ENCODE measurements at places on chromosomes 13 and 19.
A peak's percentile ranks its signal among the peaks of the same experiment; 100 is the strongest.

GRCh38 chr19:47406711-47407416 is 12.5 kb downstream of the MEIS3 start:
- DNase-seq, result no peak

GRCh38 chr19:291006-291521 is at the start of gene PLPP2:
TSS of gene PLPP2 (minus strand) at chr19:291403. CDS start at chr19:291336, 67 bp downstream.
- no peak for DNase-seq

DNA sequence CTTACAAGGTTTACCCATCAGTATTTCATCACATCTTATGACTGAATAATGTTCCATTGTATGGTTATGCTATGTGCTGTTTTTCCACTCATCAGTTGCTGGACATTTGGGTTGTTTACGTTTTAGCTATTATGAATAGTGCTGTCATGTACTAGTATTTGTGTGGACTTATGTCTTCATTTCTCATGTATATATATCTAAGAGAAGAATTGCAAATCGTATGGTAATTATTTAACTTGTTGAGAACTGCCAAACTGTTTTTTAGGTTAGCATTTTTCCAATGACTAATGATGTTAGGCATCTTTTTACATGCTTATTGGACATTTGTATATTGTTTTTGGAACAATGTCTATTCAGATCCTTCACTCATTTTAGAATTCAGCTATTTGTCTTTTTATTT is 368.3 kb downstream of the LMO7 start:
- DNase-seq, result no peak

DNA sequence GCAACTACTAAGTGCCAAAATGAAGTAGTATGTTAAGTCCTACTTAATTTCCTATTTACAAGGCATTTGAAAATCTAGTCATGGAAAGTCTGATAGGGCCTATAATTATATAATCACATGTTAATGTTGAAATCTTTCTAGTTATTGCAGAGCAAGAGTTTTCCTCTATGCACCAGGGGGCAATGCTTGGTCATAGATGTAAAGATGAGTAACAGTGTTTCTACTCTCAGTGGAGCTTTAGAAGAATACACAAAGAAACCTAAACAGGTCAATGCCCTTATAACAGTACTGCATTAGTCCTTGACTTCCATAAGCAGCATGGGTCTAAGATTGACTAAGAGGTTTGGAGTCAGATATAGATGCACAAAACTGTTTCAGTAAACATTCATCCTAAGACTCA is 218.7 kb downstream of the KCTD12 start:
- peak; percentile 2 for DNase-seq

- DNase-seq, result no peak
Measured at GRCh38 chr19:12521996-12522395, 29.3 kb downstream of the ZNF564 start.

DNA sequence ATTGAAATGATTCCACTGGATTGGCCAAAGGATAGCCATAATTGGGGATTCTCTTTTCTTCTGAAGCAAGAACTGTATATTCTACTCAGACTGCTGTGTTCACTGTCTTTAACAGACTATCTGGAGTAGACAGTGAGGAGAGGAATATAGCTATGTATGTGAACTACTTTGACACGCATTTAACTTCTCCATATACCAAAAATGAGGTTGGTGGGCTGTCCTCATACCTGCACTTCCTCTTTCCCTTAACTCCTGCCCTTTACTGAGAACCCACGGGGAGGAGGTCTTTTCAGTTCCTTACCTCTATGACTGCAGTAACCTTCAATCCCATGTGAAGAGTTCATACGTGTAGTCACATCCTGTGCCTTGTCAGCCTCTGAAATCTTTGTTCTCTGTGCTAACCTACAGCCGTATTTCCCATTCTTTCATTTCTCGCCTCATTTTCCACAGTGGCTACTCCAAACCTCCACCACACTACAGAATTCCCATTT is 305.8 kb downstream of the MTUS2 start:
- peak; percentile 34 for DNase-seq

DNA sequence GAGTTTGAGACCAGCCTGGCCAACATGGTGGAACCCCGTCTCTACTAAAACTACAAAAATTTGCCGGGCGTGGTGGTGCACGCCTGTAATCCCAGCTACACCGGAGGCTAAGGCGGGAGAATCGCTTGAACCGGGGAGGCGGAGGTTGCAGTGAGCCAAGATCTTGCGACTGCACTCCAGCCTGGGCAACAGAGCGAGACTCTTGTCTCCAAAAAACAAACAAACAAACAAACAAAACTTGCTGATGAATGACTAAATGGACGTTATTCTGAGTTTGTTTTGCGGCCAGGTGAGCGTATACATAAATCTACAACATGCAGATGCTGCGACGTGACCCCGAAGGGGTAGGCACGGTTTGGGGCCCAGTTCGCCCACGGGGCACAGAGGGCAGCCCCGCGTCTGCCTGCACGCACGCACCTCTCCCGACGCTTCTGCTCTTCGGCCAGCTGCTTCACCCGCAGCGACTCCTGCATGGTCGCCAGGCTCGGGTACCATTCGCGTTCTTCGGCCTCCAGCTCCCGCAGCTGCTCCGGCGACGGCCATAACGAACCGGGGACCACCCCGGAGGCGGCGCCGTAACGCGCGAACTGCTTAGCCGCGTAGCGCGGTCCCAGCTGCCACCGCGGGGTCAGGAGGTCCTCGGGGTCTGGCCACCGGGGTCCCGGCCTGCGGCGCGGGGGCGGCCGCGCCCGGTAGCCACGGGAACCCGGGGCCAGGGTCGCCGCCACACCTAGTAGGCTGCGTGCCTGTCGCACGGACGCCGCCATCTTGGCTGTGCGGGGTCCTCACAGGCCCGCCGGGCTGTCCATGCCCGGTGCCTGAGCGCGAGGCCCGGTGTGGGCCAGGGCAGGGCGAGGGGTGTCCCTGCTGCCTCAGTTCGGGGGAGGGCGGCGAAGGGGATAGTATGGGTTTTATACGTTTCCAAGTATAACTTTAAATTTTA is at the start of gene GADD45GIP1:
TSS of gene GADD45GIP1 (minus strand) at position 778 of the 943 bp plus-strand sequence. CDS start at position 767, 11 bp downstream.
- DNase-seq, result peak; percentile 83

DNA sequence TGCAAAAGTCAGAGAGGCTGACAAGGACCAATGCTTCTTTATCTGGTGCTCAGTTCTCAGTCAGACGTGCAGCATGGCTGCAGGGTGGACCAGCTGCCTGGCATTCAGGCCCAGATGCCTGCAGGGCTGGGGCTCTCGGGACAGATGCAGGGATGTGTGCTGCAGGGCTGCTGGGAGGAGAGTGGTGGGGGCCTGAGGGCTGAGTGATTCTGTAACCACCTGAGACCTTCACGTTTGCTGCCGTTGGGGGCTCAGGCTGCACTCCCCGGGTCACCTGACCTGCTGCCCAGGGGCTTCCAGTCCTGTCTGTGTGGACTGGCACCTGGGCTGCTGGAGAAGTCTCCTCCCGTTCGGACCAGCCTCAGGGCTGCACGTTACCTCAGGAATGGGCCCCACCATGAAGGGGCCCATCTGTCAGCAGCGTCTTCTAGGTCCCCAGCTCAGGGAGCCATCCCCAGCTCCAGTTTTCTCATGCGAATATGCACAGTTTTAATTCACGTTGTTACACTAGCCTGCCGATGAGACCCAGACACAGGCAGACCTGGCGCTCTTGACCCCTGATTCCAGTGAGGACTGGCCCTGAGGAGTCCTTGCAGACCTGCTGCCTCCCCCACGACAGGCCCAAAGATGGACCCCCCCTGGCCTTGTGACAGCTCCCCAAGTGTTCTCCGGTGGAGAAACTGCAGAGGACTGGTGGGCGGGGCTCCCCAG is 16.9 kb downstream of the KCTD15 start:
- DNase-seq, result no peak

GRCh38 chr19:19056636-19057275 is 7.0 kb upstream of the SLC25A42 start:
- DNase-seq, result no peak

DNA sequence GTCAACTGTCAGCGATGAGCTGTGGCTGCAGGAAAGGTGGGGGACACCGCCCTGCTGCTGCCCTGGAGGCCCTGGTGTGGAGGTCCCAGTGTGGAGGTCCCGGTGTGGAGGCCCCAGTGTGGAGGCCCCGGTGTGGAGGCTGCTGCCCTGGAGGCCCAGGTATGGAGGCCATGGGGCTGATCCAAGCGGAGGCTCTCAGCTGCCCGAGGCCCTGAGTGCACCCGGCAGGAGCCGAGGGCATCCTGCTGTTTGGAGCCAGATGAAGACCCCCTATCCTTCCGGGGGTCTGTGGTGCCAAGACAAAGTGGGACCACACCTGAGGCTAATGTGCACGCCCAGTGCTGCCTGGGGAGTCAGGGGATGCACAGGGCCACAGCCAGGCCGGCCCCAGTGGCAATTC is 210.4 kb upstream of the SOX1 start:
- DNase-seq, result no peak

DNA sequence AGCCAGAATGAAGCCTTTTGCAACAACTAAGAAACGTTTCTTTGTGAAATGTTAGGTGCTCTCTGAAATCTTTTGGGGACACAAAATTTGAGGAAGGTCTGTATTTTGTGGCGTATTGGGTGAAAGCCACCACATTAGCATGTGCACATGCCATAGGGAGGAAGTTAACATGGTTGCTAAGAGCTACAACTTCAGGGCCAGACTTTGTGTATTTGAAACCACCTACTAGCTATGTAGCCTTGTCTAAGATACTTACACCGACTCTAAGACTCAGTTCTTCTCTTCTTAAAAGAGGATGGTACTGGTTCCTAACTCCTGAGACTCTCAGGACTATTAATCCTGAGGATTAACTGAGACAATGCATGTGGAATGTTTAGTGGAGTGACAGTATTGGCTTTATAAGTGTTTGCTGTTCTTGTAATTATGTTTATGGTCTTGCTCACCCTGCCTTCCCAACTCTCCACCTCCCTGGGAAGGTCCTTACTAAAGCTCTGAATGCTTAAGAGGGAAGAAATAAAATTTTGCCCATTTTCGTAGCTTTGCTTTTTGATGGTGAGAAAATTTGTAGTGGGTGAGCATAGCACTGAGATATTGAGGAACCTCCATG is 15.5 kb downstream of the SERP2 start:
- no peak for DNase-seq

Data from CD4-positive, alpha-beta T cell treated with Interleukin-2 at 100 ng/mL for 4 hours (primary cell).